ENCODE measurements at places on chromosomes 5 and 9.

GRCh38 chr9:111676116-111676515 lies 14.7 kb downstream of the GNG10 start:
- DNase-seq = no peak

GRCh38 chr5:57825031-57825686 lies 342.5 kb upstream of the ACTBL2 start:
- no peak for DNase-seq

- no peak for DNase-seq
Measured at GRCh38 chr9:123321616-123322272, 34.3 kb upstream of the CRB2 start.

DNA sequence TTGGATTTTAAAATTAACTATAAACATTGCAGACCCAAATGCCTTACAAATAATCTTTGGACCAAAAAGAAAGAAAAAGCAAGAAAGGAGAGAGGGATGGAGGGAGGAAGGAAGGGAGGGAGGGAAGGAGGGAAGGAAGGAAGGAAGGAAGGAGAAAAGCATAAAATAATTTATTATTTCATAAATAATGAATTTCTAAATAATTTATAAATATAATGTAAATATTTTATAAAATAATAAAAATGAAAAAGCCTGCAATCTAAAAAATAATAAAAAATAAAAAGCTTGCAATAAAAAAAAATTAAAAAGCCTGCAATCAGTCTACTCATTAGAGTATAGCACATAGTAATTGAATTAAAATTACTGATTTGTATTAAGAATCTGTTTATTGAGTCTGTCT lies 614.3 kb downstream of the ISL1 start:
- no peak for DNase-seq

- no peak for DNase-seq
Measured at GRCh38 chr5:91074615-91075014, 308.5 kb downstream of the ARRDC3 start.

DNA sequence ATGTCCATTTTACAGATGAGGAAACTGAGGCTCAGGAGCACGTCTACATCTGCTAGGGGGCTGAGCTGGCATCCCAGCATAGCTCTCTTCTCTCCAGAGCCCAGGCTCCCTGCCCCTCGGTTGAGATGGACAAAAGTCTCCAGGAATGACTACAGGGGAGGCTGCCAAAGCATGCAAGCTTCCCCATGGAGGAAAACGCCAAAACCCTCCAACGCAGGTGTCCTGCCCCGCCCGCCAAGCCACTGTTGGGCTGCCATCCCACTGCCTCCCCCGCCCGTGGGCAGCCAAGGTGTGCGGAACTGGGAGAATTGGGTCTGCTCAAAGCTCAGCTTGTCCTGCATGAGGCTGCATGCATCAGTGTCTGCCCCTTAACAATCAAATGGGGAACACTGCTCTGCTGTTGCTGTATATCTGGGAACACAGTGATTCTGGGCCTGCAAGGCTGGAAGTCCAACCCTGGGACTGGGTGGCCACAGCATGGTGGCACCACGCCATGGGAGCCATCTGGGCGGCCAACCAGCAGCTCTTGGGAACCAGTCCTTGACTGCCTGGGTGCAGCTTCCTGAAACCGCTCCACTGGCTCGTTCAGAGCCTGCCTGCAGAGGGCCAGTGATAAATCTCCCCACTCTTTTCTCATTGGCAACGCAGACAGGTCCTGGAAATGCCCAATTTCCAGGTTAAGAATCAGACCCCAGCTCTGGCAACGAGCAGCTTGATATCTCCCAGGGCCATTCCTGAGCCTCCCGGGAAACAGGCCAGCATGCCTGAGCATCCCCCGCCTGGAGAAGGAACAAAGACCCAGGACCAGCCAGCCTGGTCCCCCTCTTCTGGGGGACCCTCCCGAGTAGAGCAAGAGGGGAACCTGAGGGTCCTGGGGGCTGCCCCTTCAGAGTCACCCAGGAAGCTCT lies 3.5 kb downstream of the RALGDS start:
- no peak for DNase-seq

DNA sequence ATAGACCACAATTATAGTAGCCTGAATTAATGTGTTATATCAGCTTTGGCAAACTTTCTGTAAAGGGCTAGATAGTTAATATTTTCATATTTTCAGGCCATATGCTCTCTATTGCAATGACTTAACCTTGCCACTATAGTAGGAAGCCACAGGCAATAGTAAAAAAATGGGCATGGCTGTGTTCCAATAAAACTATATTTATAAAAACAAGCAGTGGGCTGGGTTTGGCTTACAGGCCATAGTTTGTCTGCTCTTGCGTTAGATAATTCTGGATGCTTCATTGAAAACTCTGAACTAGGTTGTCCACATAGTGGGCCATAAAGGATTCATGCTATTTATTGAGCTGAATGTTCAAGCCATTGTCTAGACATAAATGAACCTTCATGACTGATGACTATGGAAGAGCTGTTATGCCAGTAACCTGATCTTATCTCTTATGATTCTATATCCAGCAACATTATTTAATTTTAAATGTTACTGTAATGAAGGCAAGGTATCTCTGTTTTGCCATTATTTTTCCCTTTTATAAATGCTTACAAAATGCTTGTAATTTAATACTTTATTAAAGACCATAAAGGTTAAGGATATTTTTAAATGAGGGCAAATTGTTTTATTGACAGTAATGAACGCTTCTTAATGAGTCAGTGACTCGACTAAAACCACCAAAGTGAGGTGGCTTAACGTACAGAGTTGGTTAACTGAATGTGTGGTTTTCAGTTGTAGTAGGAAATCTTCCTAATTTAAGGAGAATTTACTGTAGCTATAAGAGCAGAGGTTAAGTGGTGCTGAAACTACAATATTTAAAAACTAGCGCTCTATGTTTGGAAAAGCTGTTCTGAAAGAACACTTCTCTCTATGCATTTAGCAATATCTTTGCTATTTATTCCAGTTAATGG lies 560.6 kb downstream of the PRR16 start:
- no peak for DNase-seq

Data from CD4-positive, alpha-beta T cell treated with Interferon alpha-2 for 1 hour (primary cell).